ENCODE measurements at places on chromosomes 12 and 14.

- no peak for DNase-seq
These were observed 30.9 kb downstream of the TBC1D15 start for GRCh38 chr12:71870416-71870815.

- no peak for DNase-seq
These were observed 64.1 kb downstream of the PRICKLE1 start for GRCh38 chr12:42525444-42525843.

- DNase-seq = peak; percentile 95
These were observed 161.3 kb downstream of the RPL10L start for GRCh38 chr14:46490238-46490685.

DNA sequence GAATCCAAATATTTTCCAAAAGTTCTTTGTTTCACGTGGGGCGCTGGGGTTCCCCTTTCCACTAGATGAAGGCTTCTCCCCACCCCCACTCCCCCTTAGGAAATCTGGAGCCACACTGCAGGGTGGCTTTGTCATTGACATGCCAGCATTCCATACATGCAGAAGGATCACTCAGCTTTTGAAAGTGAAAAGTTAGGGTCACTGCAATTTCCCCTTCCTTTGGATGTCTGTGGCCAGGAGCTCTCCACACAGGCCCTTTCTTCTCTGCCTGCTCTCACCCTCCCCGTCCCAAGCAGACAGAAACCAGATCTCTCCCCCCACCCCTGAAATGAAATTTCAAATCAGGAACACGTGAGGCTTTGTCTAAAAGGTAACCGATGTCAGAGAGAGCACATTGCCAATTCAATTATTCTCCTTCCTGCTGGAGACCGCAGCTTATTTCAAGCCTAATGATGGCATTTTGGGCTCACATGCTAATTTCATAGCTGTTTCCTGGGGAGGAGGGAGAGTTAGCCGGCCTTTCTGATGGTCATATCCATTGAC, 153.9 kb upstream of the RFLNA start:
- no peak for DNase-seq

DNA sequence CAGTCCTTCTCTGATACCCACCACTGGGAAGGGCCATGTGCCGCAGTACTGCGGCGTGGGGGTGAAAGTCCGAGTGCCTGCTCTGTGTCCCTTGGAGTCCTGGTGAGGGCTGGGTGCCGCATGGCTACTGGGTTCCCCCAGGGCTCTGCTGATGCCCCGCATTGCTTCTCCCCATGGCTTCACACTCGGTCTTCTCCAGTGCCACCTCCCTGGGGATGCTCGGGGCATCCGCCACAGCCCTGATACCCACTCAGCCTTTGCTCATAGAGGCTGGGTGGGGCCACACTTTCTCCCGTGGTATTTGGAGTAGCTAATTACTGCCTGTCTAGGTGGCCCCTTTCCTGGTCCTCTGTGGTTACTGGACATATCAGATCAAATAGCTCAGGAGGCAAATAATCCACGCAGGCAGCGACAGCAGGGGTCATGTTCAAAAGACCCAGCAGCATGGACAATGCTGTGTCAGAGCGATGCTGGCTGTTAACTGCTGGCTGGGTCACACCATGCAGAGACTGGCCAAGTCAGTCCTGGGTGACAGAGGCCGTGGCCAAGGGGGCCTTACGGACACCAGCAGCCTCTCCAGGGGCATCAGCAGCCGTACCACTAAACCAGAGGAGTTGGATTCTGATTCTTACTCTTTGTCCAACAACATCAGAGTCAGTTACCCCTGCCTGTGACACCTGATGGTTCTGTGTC, 106.5 kb downstream of the ADGRD1 start:
- no peak for DNase-seq

DNA sequence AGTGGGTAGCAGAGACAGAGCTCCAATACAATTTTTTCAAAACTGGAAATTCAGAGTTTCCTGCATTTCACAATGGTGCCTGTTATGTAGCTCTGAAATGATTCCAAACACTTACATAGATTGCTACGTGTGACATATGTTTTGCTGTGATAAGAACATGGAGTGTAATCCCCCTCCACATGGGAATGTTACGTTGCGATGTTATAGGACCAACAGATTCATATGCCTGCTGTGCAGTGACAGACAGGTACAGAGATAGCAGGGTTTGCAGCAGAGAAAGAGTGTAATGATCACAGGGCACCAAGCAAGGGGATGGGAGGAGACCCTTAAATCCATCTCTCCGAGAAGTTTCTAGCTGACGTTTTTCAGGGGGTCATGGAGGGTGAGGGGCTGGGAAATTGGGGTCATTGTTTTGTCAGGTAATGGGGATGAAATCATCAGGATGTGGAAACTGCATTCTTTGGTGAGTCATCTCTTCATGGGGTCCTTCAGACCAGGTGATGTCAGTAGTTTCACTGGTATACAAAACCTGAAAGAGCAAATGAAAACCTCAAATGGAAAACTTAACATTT, 76.6 kb upstream of the OSBPL8 start:
- peak; percentile 89 for DNase-seq

- peak; percentile 72 for DNase-seq
These were observed 43.9 kb upstream of the FBRSL1 start for GRCh38 chr12:132445884-132446632.

GRCh38 chr12:128078301-128078971, 188.5 kb upstream of the TMEM132C start:
- no peak for DNase-seq

GRCh38 chr12:49929581-49929980, 21.0 kb upstream of the AQP2 start:
- no peak for DNase-seq

GRCh38 chr12:104579718-104580495, 123.2 kb downstream of the CHST11 start:
- DNase-seq = no peak

DNA sequence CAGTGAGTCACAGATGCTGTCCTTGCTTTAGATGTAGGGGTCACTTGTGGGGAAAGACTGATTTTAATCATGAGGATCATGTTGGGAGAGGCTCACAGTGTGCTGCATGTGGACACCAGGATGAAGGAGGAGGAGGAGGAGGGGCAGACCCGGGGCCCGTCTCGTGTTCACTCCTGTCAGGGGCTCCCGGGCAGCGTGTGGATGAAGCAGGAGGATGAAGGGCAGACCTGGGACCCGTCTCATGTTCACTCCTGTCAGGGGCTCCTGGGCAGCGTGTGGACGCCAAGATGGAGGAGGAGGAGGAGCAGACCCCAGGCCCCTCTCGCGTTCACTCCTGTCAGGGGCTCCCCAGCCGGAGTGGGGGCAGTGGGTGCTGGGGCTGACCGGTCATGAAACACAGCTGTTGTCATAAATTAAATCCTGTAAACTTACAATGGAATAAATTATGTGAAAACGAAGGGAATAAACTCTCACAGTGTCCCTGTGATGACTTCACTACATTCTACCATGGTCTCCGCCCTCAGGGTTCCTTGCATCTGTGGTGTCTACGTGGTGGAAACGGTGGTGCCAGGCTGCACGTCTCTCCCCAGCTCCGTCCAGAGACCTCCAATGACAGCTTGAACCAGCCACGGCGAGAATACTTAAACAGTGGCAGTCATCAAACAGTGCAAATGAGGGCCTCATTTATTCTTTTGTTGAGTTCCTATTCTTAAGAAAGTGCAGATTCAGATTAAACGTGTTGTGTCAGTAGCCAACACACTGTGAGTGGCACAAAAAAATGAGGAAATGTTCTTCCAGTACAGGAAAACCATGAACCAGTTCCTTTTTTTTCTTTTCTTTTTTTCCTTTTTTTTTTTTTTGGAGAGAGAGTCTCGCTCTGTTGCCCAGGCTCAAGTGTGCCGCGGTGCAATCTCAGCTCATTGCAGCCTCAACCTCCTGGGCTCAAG, 37.7 kb upstream of the SFSWAP start:
- no peak for DNase-seq

DNA sequence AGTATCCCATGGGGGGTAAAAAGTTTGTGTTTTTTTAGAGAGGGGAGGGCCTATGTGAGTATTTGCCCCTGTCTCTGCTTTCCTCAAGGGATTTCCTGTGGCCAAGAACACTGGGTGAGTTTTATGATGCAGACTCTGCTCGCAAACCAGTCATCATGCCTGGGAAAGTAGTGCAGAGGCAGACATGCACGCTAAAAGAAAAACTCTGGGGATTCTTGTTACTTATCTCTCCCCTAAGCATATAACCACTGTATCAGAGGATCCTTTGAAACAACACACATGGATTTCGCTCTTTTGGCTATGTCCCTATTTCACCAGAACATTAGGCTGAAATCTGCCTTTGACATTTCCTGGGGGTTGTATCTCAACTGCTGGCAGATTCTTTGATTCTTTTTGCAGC, 1845.8 kb upstream of the SEL1L start:
- DNase-seq = no peak

DNA sequence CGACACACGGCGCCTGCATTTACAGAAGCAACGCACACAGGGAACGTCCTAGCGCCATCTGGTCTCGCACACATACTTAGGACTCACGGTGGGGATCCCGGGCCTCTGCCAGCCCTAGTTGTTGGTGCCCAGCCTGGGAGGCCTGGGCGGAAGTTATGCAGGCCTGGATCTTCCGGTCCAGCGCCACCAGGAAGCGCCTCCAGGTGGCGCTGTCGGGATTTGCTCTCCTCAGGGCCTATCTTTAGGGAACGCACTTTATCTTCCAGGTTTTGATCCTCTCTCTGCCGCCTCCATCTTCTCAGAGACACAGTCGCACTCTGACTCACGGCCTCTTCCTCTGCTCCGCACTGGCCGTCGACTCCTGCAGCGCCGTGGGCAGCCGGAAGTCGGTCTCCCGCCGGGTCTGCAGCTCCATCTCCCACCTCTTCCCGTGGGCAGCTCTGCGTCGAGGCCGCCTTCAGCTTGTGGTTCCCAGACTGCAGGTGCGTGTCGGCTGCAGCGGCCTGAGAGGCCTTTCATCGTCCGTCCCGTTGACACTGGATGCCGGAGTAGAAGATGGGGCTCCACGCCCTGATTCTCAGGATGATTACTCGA, 760.4 kb downstream of the TMEM121 start:
- DNase-seq = no peak

GRCh38 chr14:80549141-80549540, 337.8 kb upstream of the DIO2 start:
- peak; percentile 9 for DNase-seq

- DNase-seq = no peak
These were observed at the start of gene JPH4 for GRCh38 chr14:23578560-23579310. Gene JPH4, minus strand, starts transcription at chr14:23578790. Its CDS starts 1,337 bp downstream, at chr14:23577453.

DNA sequence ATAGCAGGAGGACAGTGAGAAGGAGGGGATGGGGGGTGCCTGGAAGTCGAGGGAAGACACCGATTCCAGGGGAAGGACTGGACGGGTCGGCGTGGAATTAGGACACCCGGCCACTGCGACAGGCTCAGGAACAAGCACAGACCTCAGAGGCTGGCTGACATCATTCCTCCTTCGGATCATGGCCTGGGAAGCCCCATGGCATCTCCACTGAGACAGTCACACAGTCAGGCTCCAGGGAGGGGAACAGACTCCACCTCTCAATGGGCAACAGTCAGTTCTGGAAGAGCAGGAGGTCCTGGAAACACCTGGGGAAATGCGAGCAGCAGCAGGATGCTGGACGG, 67.9 kb upstream of the FBRSL1 start:
- DNase-seq = no peak

GRCh38 chr14:103280278-103280928, 53.6 kb upstream of the EIF5 start:
- DNase-seq = no peak

DNA sequence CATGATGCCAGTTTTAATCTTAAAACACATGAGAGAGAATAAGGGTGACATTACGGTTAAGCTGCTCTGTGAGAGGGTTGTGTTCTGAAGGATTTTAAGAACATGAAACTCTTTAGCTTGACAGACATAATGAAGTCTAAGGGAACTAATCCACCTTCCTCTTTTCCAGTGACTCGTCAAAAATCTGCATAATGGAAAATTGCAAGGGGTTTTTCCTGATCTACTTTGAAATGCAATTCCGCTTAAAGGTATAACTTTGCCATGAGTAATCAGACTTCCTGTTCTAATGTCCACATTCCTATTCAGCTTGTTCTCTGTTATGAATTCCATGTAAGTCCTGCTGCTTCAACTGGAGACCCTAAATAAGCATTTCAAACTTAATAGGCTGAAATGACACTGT, at the start of gene ZNF705A:
Gene ZNF705A, plus strand, starts transcription at position 171 of the 400 bp plus-strand sequence. CDS start 15,611 bp downstream, outside the sequence.
- DNase-seq = peak; percentile 88

- peak; percentile 45 for DNase-seq
These were observed 119.8 kb downstream of the KICS2 start for GRCh38 chr12:64102339-64102738.

GRCh38 chr12:78229591-78230101, 399.0 kb downstream of the NAV3 start:
- peak; percentile 67 for DNase-seq

DNA sequence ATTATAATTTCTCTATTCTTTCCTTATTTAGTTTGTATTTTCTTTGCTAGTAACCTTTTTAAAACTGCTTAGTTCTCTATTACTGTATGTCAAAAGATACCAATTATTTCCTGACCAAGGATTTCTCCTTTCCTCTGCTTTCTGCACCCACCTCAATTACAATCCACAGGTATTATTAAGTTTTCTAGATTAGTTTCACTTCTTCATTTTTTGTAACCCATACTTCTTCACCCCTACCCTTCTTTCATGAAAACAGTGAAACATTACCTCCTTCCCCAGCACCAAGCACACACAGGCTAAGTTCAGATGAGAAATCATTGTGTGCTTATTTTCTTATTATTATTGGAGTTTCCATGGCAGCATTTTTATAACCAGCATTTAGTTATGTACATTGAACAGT, 318.5 kb upstream of the MDGA2 start:
- no peak for DNase-seq

DNA sequence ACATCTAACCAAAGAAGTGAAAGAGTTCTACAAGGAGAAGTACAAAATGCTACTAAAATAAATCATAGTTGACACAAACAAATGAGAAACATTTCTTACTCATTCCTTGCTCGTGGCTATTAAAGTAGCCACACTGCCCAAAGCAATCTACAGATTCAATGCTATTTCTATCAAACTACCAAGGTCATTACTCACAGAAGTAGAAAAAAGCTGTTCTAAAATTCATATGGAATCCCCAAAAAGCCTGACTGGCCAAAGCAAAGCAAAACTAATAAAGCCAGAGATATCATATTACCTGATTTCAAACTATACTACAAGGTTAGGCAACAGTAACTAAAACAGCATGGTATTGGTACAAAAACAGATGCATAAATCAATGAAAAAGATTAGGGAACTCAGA, 305.6 kb downstream of the RPAP3 start:
- DNase-seq = no peak

DNA sequence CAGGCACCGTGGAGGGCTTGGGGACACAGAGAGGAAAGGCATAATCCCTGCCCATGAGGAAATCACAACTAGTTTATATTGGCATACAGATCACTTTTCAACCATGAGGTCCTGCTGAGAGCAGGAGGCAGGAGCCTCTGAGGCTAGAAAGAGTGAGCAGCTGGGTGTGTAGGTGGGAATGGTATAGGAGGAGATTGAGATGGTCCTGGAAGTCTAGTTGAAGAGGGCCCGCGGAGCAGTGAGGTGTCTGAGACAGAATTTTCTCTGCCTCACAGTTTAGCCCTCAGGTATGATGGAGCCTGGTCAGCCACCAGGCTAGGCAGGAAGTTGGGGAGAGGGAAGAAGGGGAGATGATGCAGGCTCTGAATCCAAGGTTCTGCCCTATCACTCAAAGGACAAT, 54.7 kb upstream of the JDP2 start:
- no peak for DNase-seq

GRCh38 chr14:79378020-79378419, 833.3 kb downstream of the DIO2 start:
- DNase-seq = no peak
